GM23338 (cell line): ENCODE measurements at places on chromosomes 7 and 10. TPM values are rescaled to one million over a fixed set of nuclear protein-coding genes. Genes with fewer than 3 reads are reported as not detected.

Gene THSD7A
- 1.1 and 2.1 TPM in 2 replicates for polyA plus RNA-seq

Gene CHST3
- polyA plus RNA-seq: 0.94 and 1.1 TPM in 2 replicates

Gene HERC4
- 16.2 and 20.1 TPM in 2 replicates for polyA plus RNA-seq

Gene FKBP9
- polyA plus RNA-seq: 5.1 and 5.2 TPM in 2 replicates

Gene PDLIM1
- 227 and 233 TPM in 2 replicates for polyA plus RNA-seq

Gene GATA3
- 0.23 and 0.33 TPM in 2 replicates for polyA plus RNA-seq

Gene ABCC2
- 1.3 and 2.4 TPM in 2 replicates for polyA plus RNA-seq

Gene SYNPO2L
- polyA plus RNA-seq: 0.16 and 0.57 TPM in 2 replicates

Gene PPP1R17
- 1.6 and 2.4 TPM in 2 replicates for polyA plus RNA-seq

Gene SLC26A5
- 1.0 and 1.1 TPM in 2 replicates for polyA plus RNA-seq

Gene KCNIP2
- 2.2 and 2.6 TPM in 2 replicates for polyA plus RNA-seq

Gene SPRN
- polyA plus RNA-seq: 0.31 and 0.59 TPM in 2 replicates

Gene OTUD1
- polyA plus RNA-seq: 2.4 and 2.5 TPM in 2 replicates

Gene PNLIPRP3
- polyA plus RNA-seq: not detected in 2 replicates
